Activated CD8-positive, alpha-beta memory T cell treated with anti-CD3 and anti-CD28 coated beads for 4 hours (primary cell): ENCODE measurements at places on chromosomes 11 and 22.

GRCh38 chr11:114194702-114195101 lies 101.5 kb upstream of the NNMT start:
- no peak for DNase-seq

GRCh38 chr11:2587976-2588748 lies 111.6 kb downstream of the KCNQ1OT1 start:
- no peak for DNase-seq

DNA sequence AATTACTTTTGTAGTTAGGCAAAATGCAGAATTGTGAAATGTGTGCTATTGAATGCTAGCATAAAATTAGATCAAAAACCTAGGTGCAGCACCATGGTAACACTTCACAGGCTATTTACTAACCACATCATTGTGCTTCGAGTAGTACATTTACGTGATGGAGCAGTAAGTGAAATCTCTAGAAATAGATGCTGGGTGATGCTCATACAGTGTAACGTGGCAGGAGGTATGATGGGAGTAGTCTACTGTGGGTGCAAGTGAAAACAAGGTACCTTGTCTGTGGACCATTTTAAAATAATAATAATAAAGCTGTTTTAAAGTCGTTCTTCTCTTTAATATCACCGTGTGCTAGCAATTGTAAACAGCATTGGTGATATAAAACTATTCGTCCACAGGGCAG lies 132.3 kb downstream of the DYNC2H1 start:
- DNase-seq, result no peak

DNA sequence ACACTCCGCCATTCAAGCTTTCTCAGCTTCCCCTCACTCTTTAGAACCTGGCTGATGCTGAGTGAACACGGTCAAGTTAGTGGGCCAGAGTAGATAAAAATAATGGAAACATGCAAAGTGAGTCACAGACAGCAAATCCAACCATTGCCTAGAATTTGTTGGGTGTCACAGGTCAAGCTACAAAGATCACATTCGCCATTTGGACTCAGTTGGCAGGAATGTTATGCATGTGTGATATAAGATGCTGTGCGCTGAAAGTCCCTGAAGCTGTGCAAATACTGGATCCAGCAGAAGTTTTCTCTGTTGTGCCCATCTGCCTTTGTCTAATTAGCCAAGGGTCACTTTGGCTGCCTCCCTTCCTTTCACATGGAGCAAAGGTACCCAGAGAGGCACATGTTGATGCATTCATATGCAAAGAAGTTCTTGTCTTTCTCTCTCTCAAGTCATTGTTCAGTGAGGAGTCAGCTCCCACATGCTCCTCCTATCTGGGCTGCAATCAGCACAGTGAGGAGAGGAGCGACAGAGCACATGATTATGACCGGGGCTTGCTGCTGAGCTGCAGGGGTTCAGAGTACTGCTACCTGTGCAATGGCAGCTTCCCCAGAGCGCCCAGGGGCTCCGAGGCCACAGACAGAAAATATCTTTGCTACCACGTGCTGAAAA lies 39.7 kb downstream of the FLI1 start:
- DNase-seq, result no peak
